Activated CD4-positive, alpha-beta T cell treated with anti-CD3 and anti-CD28 coated beads for 4 hours (primary cell): ENCODE measurements at places on chromosomes 11 and 22.

DNA sequence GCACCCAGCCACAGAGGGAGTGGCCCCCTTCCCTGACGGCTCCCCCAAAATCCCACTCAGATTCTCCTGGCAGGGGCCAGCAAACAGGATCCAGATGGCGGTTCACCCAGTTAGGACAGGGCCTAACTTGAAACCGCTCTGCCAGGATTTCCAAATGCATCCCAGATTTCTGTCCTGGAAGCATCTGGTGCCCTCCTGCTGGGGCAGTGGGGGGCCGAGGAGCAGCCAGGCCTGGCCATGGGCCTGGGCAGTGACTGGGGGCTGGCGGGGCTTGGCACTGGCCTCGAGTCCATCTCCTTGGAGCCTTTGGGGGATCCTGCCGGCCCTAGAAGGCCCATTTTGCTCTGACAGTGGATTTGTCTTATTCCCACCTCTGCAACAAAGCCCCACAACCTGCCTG is 17.9 kb upstream of the EMID1 start:
- no peak for DNase-seq

- no peak for DNase-seq
These were observed 1098.6 kb upstream of the CCDC90B start for GRCh38 chr11:84384731-84385130.

- DNase-seq: no peak
These were observed 104.7 kb downstream of the PLEKHA7 start for GRCh38 chr11:16909359-16910035.

DNA sequence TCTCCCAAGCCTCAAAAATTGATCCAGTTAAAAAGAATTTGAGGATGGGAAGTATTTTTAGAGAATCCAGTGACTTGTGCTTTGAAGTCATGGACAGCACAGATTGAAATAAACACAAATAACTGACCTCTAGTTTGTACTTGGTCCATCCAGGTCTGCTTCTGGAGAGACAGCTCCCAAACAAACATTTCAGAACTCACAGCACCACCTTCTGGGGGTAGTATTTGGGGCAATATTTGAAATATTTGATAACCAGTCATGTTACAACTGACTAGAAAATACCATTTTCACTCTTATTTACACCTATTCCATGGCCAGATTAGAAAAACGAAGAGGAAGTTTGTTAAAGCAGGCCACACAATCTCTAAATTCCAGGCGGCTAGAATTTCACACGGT is 56.2 kb downstream of the CTSC start:
- DNase-seq: no peak

- no peak for DNase-seq
These were observed 59.3 kb downstream of the GGTLC2 start for GRCh38 chr22:22703715-22704114.

DNA sequence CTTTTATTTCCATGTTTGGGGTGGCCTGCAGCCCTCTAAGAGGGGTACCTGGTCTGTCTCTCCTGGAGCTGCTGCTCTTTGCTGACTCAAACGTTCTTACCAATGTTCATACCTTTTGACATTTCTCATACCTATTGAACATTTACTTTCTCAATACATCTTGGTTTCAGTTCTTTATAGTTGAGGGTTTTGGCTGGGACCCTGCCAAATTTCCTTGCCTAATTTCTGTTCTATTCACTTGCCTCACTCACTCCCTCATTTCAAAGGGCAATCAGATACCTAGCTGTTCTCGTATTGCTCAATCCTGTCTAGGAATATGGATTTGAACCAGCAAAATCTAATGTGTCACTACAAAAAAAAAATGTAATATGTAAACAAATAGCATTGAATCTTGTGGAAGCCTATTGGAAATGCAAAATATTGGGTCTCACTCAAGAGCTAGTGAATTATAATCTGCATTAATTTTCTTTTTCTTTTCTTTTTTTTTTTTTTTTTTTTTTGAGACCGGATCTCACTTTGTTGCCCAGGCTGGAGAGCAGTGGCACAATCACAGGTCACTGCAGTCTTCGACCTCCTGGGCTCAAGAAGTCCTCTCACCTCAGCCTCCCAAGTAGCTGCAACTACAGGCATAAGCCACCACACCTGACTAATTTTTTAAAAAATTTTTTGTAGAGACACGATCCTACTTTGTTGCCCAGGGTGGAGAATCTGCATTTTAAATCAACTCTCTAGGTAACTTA is 7.5 kb downstream of the OR6M1 start:
- no peak for DNase-seq

DNA sequence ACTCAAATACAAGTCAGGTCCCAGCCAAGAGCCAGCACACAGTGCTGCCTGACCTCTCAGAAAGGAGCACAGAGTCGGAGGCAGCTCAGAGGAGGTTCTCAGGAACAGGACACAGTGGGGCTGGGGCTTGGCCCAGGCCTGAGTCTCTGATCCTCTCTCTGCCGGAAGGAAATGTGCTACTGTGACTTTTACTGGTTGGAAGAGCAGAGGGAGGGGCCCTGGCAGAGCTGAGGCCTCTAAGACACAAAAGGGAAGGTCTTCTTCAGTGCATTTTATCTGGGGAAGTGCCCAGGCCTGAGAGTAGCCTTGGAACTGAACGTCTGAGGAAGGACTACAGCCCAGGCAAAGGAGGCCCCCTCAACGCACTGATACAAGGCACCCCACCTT is 16.2 kb upstream of the CASTOR1 start:
- no peak for DNase-seq

GRCh38 chr11:117634756-117635603 is 162.0 kb downstream of the DSCAML1 start:
- DNase-seq: no peak

DNA sequence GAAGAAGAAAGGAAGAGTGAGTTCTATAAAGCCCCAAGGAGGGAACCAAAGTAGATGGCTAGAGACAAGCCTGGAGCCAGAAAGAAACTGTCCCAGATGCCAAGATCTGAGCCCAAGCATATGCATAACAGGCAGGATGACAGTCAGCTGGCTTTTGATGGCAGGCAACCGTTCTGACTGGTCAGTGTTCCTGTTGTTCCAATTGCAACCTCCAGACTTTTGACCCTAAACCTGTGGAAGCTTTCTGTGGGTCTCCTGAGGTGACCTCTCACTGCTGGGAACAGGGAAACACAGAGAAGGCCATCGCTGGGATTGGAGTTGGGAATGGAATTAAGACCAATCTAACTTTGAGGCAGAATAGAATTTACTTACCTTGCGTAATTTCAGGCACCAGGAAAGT is 21.6 kb upstream of the NNMT start:
- no peak for DNase-seq

- DNase-seq: no peak
These were observed 35.6 kb downstream of the MYH9 start for GRCh38 chr22:36351921-36352802.

- DNase-seq: no peak
These were observed 17.9 kb upstream of the ZC3H12C start for GRCh38 chr11:110075105-110075846.

GRCh38 chr22:45882881-45883810 is 93.8 kb downstream of the WNT7B start:
- DNase-seq: no peak

DNA sequence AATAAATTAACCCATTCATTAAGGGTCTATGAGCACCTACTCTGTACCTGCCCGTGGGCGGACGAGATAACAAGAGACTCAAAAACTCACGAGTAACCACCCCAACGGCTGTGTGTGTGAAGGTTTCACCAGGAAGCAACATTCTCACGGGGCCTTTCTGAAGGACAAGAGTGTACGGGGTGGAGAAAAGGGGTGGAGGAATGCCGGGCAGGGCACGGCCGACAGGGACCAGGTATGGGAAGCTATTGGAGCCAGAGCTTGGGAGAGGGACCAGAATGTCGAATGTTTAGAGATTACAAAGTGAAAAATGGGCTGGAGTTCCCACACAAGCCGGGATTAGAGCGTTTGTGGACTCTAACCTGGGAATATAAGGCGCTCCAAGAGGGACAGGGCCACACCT is 1.6 kb downstream of the KMT5B start:
- peak; percentile 31 for DNase-seq

- DNase-seq: no peak
These were observed 42.2 kb downstream of the P4HA3 start for GRCh38 chr11:74269161-74269811.

- no peak for DNase-seq
These were observed at the start of gene FBLN1 for GRCh38 chr22:45502215-45503049. Gene FBLN1, plus strand, starts transcription at chr22:45502883. Its CDS starts 103 bp downstream, at chr22:45502986.

- no peak for DNase-seq
These were observed 10.4 kb downstream of the ZNRF3 start for GRCh38 chr22:28893810-28894209.

GRCh38 chr22:36586271-36586670 is 57.3 kb upstream of the EIF3D start:
- DNase-seq: no peak

DNA sequence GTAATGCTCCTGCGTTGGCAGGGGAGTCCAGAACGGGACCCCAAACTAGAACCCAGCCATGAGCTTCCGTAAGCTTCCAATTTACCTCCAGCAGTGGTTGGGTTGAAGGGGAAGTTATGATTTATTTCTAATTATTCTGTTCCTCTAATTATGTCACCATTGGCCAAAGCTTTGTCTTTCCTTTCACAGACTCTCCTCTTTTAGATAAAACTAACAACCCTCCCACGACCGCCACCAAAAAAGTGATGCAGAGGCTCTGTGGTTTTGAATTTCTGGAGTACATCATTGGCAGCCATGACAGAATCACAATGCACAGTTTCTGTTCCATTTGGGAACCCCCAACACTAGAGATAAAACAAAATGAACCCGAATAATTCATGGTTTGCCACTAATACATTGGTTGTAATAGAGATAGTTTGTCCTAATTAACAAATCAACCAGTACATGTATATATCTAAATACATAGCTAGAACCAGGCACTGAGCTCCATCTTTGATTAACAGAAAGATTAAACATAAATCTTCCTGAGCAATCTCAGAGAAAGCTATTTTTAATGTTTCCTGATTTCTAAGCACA is 64.3 kb downstream of the ETS1 start:
- peak; percentile 69 for DNase-seq

- no peak for DNase-seq
These were observed 466.3 kb downstream of the OPCML start for GRCh38 chr11:133065847-133066485.

DNA sequence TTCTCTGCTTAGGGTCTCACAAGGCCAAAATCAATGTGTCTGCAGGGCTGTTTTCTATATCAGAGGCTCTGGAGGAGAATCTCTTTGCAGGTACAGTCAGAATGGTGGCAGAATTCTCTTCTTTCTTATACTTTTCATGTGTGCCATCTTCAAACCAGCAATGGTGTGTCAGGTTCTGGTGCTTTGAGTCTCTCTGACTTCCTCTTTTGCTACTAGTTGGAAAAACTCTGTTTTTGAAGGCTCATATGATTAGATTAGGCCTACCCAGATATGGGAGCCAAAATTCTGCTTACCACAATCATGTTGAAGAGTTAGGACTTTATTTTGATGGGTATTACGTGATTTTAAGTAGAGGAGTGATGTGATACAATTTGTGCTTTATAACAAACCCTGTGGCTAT is 18.8 kb upstream of the TECTA start:
- DNase-seq: no peak

GRCh38 chr11:20541503-20541902 is 57.9 kb upstream of the SLC6A5 start:
- DNase-seq: no peak

DNA sequence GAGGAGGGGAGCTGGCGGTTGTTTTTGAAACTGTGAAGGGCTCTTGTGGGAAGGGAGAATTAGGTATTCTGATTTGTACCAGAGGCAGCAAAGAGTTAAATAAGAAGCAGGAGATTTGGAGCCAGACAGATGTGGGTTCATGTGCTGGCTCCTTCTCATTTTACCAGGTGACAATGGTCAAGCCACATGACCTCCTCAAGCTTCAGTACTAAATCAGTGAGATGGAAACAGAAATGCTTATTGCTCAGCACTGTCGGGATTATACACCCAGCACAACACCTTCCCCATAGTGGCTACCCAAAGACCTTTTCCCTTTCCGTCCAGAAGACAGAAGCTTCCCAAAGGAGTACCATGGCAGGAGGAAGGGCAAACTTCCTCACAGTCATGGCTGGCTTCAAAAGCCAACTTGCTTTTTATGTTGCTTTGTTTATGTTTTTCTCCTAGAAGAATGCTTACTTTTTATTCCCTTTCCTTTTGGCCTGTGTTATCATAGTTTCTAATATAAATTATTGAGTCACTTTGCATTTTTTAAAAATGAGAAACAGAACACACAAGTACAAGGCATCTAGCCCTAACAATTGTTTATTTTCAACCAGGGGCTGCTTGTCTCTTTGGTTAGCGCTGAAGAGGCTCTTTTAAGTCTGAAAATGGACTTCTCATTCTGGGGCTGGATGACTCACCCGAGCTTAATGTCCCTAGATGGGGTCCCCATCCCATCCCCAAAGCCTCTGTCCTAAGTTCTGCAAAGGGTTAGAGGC is 181.5 kb upstream of the ZBED5 start:
- DNase-seq: no peak

- DNase-seq: no peak
These were observed 75.4 kb downstream of the SWAP70 start for GRCh38 chr11:9739123-9739900.

DNA sequence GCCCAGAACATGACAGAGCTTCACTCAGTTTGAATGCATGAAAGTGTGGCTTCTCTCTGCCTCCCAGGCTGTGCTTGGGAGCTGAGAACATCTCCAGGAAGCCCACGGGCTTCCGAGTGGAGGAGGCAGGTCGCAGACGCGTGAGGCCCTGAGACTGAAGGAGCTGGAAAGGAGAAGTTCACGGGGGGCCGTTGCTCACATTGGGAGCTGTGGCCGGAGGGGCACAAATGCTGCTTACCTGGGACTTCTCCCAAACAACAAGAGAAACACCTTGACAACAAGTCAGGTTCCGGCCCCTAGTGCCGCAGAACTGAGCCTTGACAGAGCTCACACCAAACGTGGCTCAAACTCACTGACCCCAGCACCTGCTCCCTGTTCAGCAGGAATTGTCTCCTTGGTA is 207.0 kb downstream of the BRD1 start:
- DNase-seq: no peak

DNA sequence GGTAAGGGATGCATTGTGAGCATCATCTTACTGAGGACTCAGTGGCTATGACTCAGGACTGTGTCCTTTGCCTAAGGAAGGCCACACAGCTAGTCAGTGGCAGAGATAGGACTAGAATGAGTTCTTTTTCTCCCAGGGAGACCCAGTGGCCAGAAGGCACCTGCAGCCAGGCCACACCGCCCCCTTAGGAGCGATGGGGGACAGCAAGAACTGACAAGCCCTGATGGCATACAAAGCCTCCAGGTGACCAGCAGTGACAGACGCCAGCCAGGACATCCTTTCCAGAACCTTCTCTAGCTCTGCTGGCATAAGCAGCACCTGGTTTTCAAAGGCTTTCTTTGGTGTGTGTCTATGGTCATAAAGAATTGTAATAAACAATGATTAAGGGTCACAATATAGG is 240.1 kb downstream of the ST3GAL4 start:
- no peak for DNase-seq

DNA sequence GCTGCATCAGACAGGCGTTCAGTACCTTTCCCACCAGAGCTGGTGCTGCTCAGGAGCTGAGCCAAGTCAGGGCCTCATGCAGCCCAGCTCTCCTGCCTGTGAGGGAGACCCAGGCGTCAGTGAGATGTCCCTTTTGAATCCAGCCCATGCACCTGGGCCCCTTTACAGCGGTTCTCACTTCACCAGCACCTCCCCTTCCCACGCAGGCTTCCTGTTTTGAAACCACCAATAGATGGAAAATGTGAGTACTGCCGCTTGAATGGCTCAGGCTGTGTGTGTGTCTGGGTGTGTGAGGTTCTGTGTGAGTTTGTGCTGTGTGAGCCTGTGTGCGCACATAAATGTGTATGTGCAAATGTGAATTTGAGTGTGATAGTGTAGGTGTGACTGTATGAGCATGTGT is 88.4 kb downstream of the UBASH3B start:
- DNase-seq: peak; percentile 88

- peak; percentile 53 for DNase-seq
These were observed 761 bp downstream of the HMBS start for GRCh38 chr11:119085437-119085847.

- no peak for DNase-seq
These were observed 325.5 kb downstream of the NTM start for GRCh38 chr11:131695889-131696429.
